ENCODE measurements at places on chromosomes 7 and 10. TPM values are rescaled to one million over a fixed set of nuclear protein-coding genes. Genes with fewer than 3 reads are reported as not detected.

Gene KEL
- 2.5 TPM for total RNA-seq

Gene ASB10
- not detected for total RNA-seq

Gene LRRC61
- 12.9 TPM for total RNA-seq

Gene OR2A1
- not detected for total RNA-seq

Gene CDHR3
- total RNA-seq, result 6.7 TPM

Gene MSMB
- not detected for total RNA-seq

Gene IKZF1
- total RNA-seq, result 3.7 TPM

Gene GALNT17
- 55.1 TPM for total RNA-seq

Gene CYP3A5
- total RNA-seq, result not detected

Gene CYP2C19
- not detected for total RNA-seq

Gene AOAH
- total RNA-seq, result 5.3 TPM

Gene SGPL1
- 43.1 TPM for total RNA-seq

Gene MBL2
- not detected for total RNA-seq

Gene CYP2W1
- not detected for total RNA-seq

Gene ACSM6
- total RNA-seq, result not detected

Gene ZNF804B
- total RNA-seq, result 8.3 TPM

Gene RAB11FIP2
- 57.9 TPM for total RNA-seq

Gene ADRB1
- 7.6 TPM for total RNA-seq

Gene MYPN
- total RNA-seq, result not detected

Gene SPDYE9
- not detected for total RNA-seq

Gene TSPAN14
- total RNA-seq, result 15.0 TPM

Gene GPC2
- total RNA-seq, result 49.6 TPM

Gene TWIST1
- total RNA-seq, result 1.6 TPM

Gene AHCYL2
- total RNA-seq, result 36.0 TPM

Gene DOCK1
- total RNA-seq, result 39.0 TPM

Gene AKR1E2
- 74.0 TPM for total RNA-seq

Gene CRYGN
- total RNA-seq, result not detected

Gene HGF
- 2.5 TPM for total RNA-seq

Gene TCF7L2
- total RNA-seq, result 84.0 TPM

Gene LEP
- not detected for total RNA-seq

Gene XRCC2
- total RNA-seq, result 4.6 TPM

Gene TUBB8
- not detected for total RNA-seq

Gene FOXP2
- 94.6 TPM for total RNA-seq

Gene ZNF518A
- 66.4 TPM for total RNA-seq

Gene CPN1
- not detected for total RNA-seq

Gene FAM20C
- 30.7 TPM for total RNA-seq

Gene FGFBP3
- 21.7 TPM for total RNA-seq
